ENCODE measurements at places on chromosomes 6 and 20.

GRCh38 chr6:5357486-5357885 lies 96.2 kb downstream of the FARS2 start:
- DNase-seq, result no peak

DNA sequence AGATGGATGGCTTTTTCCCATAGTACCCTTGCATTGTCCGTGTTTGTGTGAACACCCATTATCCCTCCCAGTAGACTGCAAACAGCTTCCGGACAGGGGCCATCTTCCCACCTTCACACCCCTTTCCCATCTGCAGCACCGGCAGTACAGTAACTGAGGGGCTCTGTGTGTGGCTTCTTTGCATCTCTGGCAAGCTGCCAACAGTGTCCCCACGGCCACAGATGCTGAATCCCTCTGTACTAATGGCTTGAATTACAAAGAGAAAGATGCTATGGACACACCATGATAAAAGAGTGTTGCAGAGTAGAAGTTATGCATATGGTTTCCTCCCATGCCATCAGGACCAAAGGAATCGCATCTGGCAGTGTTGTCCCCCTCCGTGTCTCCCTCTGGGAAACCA lies 101.1 kb upstream of the CDYL start:
- DNase-seq, result no peak

GRCh38 chr6:56667336-56667735 lies 24.6 kb upstream of the DST start:
- no peak for DNase-seq

DNA sequence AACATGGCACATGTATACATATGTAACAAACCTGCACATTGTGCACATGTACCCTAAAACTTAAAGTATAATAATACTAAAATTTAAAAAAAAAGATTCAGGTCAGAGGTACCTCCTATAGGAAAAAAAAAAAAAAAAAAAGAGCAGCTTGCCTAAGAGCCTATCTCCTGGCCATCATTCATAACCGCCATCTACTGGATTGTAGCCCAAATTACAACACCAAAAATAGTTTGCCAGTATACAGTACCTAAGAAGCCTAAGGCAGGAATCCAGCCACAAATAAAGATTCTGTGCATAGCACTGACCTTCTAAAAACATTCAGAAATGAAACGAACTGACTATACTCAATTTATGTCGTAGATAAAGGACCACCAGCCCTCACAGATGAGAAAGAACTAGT lies 438.4 kb upstream of the ADGRB3 start:
- peak; percentile 46 for DNase-seq

DNA sequence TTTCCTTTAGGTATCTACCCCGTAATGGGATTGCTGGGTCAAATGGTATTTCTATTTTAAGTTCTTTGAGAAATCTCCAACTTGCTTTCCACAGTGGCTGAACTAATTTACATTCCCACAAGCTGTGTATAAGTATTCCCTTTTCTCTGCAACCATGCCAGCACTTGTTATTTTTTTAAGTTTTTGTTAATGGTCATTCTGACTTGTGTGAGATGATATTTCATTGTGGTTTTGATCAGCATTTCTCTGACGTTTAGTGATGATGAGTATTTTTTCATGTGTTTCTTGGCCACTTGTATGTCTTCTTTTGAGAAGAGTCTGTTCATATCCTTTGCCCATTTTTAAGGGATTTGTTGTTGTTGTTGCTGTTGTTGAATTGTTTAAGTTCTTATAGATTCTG lies 871.1 kb downstream of the KIF16B start:
- no peak for DNase-seq

- no peak for DNase-seq
Observed at GRCh38 chr6:42933205-42933604, 3.9 kb downstream of the CNPY3 start.

DNA sequence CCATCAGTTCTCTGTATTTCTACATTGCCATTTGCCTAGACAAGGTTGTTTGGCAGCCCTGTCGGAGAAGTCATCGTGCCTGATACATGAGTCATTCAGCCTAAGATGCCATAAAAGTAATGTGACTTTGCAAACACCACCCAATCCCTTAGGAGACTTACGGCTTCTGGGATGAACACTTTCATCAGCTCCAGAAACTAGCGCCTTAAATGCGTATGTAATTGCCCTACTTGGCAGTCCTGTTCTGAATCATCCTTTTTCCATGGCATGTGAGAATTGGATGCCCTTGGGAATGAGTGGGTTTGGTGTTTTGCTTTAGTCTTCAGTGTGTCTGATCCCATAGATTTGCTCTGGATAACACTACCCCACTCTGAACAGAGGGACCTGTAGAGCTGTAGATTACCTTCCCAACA lies 158.5 kb downstream of the SASH1 start:
- DNase-seq, result no peak
